ENCODE measurements at places on chromosomes 2 and 18. TPM values are rescaled to one million over a fixed set of nuclear protein-coding genes. Genes with fewer than 3 reads are reported as not detected.

IGFBP5 gene
- total RNA-seq: 0.64 TPM

TTC39C gene
- 1.2 TPM for total RNA-seq

ZDBF2 gene
- total RNA-seq: 8.2 TPM

DLX1 gene
- total RNA-seq: not detected

ITGB6 gene
- total RNA-seq: not detected

STPG4 gene
- under 0.01 TPM for total RNA-seq

GPC1 gene
- total RNA-seq: 12.5 TPM

COLEC12 gene
- total RNA-seq: 33.4 TPM

COLEC11 gene
- total RNA-seq: 0.13 TPM

CD207 gene
- under 0.01 TPM for total RNA-seq

TTR gene
- not detected for total RNA-seq

SH3BP4 gene
- total RNA-seq: 16.0 TPM

PRADC1 gene
- total RNA-seq: 20.4 TPM

TNS1 gene
- total RNA-seq: 21.1 TPM

ALPG gene
- not detected for total RNA-seq

HJURP gene
- 9.5 TPM for total RNA-seq

RBBP8 gene
- total RNA-seq: 14.0 TPM

REG1B gene
- total RNA-seq: not detected

KIF5C gene
- total RNA-seq: under 0.01 TPM

TRAPPC8 gene
- 57.9 TPM for total RNA-seq

ARHGEF4 gene
- 0.63 TPM for total RNA-seq

REG3G gene
- total RNA-seq: not detected

MAB21L4 gene
- not detected for total RNA-seq

RASGRP3 gene
- total RNA-seq: 184 TPM

TRIB2 gene
- 60.7 TPM for total RNA-seq

DSC2 gene
- under 0.01 TPM for total RNA-seq

SCG2 gene
- not detected for total RNA-seq

ATP5F1A gene
- 734 TPM for total RNA-seq

CENPA gene
- 17.1 TPM for total RNA-seq

NETO1 gene
- total RNA-seq: not detected

EHD3 gene
- total RNA-seq: 4.0 TPM

LRRTM1 gene
- total RNA-seq: not detected

RAMP1 gene
- total RNA-seq: not detected

OTOF gene
- 20.7 TPM for total RNA-seq

TRIM43 gene
- not detected for total RNA-seq

Measured in dermis microvascular lymphatic vessel endothelial cell (primary cell).